ENCODE measurements at places on chromosomes 12 and 14.

GRCh38 chr12:125528281-125528680 is 463.0 kb downstream of the AACS start:
- DNase-seq: no peak

DNA sequence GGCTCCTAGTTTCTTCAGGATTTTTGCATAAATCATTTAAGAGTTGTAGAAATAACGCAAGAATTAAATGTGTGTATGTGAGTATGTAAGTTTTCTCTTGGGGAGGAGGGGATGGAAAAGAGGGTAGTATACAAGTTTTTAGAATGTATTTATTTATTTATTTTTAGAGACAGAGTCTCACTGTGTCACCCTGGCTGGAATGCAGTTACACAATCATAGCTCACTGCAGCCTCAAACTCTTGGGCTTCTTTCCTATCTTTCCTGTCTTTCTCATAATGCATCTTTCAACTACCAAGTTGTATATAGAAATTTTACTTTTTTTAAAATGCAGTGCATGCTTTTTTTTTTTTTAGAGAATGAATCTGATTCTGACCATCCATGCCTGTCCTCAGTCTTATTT is 269.0 kb upstream of the GARIN2 start:
- DNase-seq: no peak

DNA sequence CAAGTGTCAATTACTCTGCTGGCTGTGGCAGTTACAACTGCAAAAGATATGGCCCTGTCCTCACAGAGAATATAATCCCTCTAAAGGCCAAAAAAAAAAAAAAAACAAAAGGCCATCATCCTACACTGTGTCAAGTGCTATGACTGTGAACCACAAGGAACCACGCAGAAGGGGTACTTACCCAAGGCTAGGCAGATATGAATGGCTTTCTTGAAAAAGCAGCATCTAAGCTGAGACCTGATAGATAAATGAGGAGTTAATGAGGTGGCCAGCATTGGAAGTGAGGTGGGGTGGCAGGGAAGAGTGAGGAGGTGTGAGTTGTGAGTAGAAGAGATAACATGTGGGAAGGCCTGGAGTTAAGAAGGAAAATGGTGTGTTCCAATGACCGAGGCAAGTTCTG is 16.4 kb upstream of the IL22 start:
- no peak for DNase-seq

GRCh38 chr12:56894698-56895368 is 39.4 kb downstream of the SDR9C7 start:
- DNase-seq: peak; percentile 23

DNA sequence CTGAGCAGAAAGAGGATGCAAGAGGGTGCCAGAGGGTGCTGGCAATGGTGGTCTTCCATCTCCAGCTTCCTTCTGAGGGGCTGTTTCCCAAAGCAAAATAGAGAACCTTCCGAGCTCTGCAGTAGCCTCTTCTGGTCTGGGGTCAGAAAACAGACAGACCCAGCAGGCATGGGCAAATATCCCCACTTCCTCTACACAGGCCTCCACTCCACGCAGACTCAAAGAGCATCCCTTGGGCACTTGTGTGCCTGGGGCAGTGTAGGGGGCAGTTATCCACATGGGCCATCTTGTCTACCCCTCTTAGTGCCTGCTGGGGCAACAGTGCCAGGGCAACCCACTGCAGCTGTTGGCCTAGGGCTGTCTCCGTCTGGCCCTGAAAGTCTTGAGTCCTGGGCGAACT is 231.9 kb downstream of the TTC8 start:
- no peak for DNase-seq

- no peak for DNase-seq
Observed at GRCh38 chr12:42104784-42105183, 39.9 kb downstream of the GXYLT1 start.

DNA sequence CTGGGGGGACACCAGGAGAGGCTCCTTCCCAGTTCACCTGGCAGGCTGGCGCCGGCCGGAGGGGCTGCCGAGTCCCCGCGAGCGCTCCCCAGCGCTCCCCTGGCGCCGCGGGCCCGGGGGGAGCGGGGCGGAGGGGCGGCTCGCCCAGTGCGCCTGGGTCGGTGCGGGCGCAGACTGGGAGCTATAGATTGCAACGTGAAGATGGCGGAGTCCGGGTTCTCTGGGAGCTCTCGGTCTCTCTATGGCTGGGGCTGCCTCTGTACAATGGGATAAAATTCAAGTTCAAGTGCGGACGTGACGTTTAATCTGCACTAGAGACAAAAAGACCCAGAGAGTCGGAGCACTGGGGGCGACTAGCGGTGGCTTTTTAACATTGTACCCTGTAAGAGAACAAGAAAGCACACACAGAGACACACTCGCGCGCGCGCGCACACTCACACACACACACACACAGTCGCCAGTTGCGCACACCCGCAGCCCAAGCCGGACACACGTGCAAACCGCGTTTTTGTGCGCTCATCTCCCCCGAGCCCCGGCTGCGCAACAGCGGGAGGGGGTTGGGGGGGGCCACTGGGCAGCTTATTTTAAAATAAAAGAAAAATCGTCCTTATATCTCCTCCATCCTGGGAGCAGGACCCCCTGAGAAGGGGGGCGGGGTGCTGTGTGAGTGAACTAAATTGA is at the start of gene BCL11B:
Gene BCL11B (minus strand): TSS at position 247 of the 681 bp plus-strand sequence. CDS start 979 bp downstream, outside the sequence.
- DNase-seq: peak; percentile 93

DNA sequence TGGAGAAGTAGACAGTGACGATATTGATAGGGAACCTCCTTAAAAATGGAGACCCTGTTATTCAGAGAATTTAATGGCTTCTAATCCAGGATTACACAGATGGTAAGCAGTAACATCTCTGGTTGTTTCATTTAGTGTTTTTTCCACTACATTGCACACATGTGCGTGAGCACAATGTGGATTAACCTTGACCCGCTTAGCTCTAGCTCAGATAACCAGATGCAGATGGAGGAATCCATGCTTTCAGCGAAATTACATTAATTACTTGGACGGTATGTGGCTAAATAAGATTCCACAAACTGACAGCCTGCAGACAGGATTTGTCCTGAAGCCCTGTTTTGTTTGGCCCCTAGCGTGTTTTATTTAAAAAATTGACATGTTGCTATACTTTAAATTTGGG is 378.4 kb downstream of the CCDC91 start:
- DNase-seq: no peak

- DNase-seq: no peak
Observed at GRCh38 chr12:9405886-9406563, 197.8 kb upstream of the PZP start.

GRCh38 chr14:104110491-104111209 is 25.1 kb downstream of the ASPG start:
- DNase-seq: no peak

- no peak for DNase-seq
Observed at GRCh38 chr12:131758016-131758739, 47.3 kb downstream of the SFSWAP start.

DNA sequence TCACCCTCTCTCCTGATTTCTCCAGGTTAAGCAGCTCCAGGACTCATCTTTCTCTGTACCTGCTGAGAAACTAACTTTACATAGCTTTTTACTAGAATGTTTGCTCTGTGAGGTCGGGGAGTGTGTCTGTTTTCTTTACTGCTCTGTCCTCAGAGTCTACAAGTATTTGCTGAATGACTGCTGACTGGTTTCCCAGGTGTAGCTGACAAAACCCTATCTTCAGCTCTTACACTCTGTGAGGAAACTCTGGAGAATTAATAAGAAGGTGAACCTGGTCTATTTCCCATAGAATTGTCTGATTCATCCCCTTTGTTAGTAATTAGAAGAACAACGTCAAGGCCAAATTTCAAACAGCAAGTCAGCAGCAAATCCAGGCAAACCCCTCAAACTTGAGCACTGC is 226.8 kb downstream of the ZFP36L1 start:
- DNase-seq: no peak

DNA sequence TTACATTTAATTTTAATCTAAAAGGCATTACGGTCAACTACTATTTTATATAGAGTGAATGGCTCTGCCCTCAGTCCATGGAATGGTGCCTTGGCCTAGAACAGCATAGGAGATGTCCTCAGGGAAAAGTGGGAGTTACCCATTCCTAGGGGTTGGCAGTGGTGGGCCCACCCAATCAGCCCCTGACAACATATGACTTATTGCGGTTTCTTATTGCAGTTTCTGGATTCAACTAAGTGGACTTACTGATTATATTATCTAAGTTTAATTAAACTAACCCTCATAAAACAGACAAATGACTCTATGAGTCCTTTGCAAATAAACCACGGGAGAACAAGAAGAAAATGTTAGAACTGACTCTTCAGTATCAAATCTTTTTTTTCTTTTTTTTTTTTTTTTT is 2.3 kb upstream of the PPP2R5E start:
- DNase-seq: no peak

GRCh38 chr12:131720241-131720640 is 9.4 kb downstream of the SFSWAP start:
- DNase-seq: no peak

- DNase-seq: peak; percentile 69
Observed at GRCh38 chr12:48988030-48988649, 10.0 kb downstream of the WNT1 start.

DNA sequence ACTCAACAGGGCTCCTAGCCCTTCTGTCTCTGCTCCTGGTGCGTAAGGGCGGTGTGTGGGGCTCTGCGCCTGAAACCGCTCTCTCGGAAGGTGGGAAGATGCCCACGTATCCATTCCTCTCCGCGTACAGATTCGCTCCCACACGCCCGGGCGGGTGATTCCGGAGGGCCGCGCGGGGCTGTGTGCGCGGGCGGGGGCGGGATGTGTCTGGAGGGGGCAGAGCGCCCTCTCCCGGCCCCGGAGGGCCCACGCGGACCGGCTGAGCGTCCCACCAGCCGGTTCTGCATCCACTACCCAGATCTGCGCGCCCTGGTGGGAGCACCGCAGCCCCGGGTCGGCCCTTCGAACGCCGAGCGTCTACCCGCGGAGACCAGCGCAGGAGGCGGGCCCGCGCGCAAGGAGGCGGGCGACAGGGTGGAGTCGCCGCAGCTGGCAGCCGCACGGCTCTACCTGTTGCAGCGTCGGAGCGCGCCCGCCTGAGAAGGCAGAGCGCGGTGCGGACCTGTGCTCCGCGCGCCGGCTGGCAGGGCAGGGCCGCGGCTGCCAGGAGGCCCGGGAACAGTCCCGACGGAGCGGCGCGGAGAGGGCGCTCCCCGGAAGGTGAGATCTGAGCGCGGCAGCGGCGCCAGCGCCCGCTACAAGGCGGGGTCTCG is 1.4 kb upstream of the KCNK13 start:
- DNase-seq: peak; percentile 52

DNA sequence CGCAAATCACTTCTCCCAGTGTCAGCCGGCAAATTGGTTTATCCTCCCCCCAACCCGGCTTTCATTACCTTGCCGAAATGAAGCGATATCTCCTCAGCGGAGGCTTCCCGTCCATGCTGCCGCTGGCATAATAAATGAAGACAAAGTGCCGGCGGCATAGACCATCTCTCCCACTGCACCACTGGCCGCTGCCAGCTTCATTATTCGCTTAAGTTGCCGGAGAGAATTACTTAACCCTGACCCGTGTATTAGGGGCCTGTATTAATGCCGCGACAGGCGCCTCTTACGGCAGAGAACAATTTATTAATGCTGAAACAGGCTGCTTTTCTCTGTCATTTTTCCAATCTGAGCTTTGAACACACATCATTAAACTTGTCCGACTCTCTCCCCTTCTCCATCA is 17.5 kb upstream of the GPATCH2L start:
- no peak for DNase-seq

DNA sequence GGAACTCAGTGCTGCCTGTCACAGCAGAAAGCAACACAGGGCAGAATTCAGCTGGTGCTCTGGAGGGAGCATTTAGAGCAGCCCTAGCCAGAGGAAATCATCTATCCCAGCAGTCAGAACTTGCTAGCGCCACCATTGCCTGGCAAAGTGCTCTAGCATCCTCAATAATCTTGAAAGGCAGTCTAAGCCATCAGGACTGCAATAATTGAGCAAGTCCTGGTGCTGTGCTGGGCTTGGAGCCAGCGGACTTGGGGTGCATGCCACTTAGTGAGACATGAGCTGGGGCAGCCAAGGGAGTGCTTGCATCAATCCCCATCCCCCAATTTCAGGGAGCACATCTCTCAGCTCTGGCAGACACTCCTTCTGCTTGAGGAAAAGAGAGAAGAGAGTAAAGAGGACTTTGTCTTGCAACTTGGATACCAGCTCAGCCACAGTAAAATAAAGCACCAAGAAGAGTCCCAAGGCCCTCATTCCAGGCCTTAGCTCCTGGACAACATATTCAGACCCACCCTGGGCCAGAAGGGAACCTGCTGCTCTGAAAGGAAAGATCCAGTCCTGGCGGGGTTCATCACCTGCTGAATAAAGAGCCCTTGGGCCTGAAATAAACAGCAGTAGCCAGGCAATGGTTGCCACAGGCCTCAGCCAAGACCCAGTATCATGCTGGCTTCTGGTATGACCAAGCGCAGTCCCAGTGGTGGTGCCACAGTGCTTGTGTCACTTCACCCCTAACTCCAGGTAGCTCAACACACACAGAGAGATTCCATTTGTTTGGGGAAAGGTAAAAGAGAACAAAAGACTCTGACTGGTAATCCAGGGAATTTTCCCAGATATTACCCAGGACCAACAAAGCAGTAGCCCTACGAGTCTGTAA is 44.5 kb upstream of the ZDHHC17 start:
- no peak for DNase-seq

DNA sequence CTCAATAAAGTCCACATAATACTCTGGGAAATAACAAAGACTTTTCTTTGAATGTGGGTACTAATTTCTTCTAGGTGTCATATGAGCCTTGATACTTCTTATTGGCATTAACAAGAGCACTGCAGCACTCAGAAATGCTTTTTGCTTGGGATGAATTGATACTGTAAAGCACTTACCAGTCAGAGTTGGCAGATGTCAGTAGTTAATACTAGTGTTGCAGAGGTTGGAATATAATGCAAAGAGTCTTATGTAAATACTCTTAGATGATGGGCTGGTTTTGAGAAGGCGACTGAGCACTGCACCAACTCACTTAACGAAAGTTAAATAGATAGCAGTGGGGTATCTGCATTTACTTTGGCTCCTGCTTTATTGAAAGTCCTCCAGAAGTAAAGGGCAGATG is 25.6 kb upstream of the MBIP start:
- DNase-seq: no peak

- DNase-seq: no peak
Observed at GRCh38 chr12:10361622-10362021, 28.2 kb downstream of the KLRK1 start.

DNA sequence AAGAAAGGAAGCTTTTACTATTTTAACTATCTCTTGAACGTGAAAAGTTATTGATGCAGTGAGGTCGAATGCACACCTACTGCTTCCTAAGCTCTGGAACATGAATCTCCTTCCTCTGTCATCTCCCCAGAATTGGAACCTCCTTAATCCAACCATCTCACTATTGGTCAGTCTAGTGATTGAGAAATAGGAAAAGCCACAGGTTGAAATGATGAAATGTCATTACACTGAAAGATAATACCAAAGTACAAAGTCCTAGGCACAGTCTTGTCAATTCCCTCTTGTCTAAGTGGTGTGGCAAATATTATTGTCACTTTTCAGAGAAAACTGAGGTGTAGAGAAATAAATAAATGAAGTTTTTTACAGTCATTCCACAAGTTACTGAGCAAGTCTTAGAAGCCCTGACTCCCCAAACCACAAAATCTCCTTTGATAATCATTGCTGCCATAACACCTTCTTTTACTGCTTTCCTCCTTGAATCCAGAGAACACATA is 19.5 kb upstream of the HIGD1C start:
- DNase-seq: peak; percentile 80

- peak; percentile 18 for DNase-seq
Observed at GRCh38 chr14:89207925-89208328, 209.1 kb downstream of the FOXN3 start.
